ENCODE measurements at places on chromosomes 1 and 21.

- DNase-seq: no peak
These were observed 10.9 kb downstream of the EXO5 start for GRCh38 chr1:40519517-40519916.

- DNase-seq: no peak
These were observed 543.5 kb downstream of the LMO4 start for GRCh38 chr1:87872189-87872588.

DNA sequence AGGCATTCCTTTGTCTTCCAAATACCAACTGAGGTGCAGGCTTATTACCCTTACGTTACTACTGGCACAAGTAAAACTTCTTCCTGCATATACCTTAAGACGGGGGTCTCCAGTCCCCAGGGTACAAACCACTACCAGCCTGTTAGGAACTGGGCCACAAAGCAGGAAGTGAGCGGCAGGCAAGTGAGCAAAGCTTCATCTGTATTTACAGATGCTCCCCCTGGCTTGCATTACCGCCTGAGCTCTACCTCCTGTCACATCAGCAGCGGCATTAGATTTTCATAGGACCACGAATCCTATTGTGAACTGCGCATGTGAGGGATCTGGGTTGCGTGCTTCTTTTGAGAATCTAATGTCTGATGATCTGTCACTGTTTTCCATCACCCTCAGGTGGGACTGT lies 113.1 kb downstream of the SLC45A1 start:
- DNase-seq: no peak

DNA sequence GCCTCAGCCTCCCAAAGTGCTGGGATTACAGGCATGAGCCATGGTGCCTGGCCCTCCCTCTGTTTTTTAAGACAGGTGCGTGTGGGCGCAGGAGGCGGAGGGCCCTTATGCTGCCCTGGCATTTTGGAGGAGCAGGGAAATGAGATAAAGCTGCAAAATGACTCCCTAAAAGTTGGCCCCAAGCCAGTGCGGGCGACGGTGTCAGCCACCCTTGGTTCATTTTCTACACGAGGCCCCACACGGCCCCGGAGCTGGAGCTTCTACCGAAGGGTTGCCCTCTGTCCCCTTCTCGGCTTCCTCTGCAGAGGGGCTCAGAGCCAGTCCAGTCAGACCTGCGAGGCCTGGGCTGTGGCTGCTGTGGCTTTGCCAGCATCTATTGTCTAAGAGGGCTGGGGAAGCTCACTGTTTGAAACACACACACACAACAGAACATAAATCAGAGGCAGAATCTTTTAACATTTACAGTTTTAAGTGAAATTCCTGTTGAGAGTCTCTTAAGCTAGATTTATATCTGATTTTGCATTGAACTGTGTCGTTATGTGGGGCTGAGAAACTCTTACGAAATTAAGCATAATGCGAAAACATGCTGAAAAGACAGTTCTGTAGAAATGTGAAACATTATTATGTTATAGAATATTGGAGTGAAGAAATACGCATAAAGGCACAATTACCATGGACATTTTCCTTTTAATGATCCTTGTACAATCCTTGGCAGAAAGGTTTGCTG lies 255.9 kb downstream of the CAMTA1 start:
- DNase-seq: no peak

GRCh38 chr1:53051676-53052075 lies 10.3 kb upstream of the PODN start:
- no peak for DNase-seq

DNA sequence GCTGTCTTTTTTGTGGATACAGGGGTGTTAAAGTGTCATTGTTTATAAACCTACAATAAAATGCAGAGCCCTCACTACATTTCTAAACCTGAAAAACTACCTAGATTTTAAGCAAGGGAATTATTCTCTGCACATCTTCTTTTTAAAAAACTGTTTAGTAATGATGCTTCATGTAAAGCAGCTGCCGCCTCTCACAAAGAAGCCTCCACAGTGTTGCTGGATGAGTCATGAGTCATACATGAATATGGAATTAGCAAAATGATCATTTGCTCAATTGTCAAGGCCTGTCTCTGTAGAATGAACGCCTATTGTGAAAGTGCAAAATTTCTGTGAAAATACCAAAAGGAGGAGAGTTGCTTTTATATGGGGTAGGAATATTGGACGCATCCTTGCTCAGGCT lies 259.5 kb upstream of the CHRM3 start:
- no peak for DNase-seq

GRCh38 chr1:197496722-197497121 lies 228.7 kb downstream of the CRB1 start:
- DNase-seq: no peak

DNA sequence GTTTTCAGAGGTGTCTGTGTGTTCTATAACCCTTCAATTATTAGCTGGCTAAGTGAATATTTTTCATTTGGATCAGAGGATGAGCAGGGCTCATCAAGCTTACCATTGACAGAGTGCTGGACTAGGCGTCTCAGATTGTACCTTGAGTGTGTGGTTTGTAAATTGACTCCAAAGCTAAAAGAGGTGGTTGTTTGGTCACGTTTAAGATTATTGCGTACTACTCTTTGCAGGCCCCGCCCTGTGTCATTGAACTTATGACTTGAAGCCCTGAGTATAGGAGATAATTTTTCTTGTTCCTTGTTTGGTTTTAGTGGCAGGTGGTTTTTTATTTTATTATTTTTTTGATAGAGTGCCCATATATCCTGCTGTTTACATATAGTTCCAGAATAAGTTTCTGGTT lies 17.7 kb downstream of the MRPS6 start:
- DNase-seq: no peak

All from GOT3 (cell line).